Right forelimb (tissue), 1 donor: ENCODE measurements at places on chromosomes 16 and 17.

DNA sequence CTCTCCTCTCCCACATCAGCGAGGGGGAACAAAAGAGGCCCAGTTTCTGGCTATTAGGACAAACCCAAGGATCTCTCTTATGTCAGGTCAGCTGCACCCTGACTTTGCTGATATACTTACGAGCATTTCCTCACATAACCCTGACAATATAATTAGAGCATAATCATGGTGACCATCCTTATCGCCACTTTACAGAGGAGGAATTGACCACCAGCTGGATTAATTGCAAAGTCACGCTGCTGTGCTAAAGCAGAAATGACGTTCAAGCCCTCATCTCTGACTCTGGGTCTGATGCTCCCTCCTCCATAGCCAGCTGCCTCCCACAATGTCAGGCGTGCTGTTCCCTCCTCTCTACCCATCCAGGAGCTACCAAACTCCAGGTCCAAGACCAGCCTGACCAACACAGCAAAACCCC lies 42.6 kb downstream of the TRARG1 start:
- no peak for DNase-seq

- no peak for DNase-seq
These were observed 25.6 kb upstream of the ABCC11 start for GRCh38 chr16:48272837-48273421.

GRCh38 chr17:63821804-63822203 lies 5.4 kb upstream of the PSMC5 start:
- DNase-seq = no peak

- no peak for DNase-seq
These were observed 254.3 kb upstream of the SALL1 start for GRCh38 chr16:51405361-51405760.

- peak; percentile 66 for DNase-seq
These were observed 8.6 kb downstream of the CHD9NB start for GRCh38 chr16:53043986-53044601.
